ENCODE measurements at places on chromosomes 12 and 14.

GRCh38 chr14:33678005-33678404 lies 272.9 kb downstream of the EGLN3 start:
- DNase-seq, result no peak

GRCh38 chr14:105492031-105492970 lies 1.3 kb downstream of the TEDC1 start:
- peak; percentile 70 for DNase-seq

DNA sequence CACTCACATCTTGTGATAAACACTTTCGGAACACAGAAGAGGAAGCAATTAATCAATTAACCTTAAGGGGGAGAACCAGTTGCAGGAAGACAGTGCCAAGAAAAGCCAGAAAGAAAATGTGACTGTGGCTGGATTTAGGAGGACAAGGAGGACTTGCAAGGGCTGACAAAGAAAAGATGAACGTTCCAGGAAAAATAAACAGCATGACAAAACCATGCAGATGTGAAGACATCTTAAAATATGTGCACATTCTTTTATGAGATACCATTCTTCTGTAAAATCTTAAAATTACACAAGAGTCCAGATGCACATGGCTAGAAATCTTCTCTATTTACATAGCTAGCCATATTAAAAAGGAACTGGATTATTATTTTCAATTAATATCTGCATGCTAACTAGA lies 33.4 kb downstream of the KITLG start:
- DNase-seq, result no peak

DNA sequence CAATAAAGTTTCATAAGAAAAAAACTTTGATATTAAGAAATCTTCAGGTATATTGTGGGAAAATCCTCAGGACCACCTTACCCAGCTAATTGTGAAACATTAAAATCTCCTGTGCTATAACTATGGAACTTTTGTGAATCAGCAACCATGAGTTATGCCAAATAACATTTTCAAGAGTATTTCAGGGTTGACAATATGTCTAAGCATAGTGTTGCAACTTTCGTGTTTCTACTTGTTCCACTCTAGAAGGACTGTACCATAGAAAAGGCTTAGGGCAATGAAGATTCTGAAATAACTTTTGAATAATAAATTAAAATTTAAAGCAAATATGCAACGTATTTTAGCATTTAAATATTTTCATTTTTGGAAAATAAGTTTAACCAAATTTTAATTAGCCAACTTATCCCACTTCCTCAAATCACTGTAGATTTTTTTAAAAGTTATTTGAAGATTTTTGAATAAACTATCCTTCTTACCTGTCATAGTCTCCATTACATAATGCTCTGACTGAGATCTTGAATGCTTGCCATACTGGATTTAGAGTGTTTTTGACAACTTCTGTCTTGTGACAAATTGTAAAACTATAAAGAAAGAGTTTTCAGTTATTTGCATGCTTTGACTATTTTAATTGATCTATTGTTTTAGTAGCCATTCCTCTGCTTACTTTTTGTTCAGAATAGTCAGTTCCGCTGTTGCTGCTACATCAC lies 143.6 kb downstream of the CPNE8 start:
- DNase-seq, result no peak

- no peak for DNase-seq
Observed at GRCh38 chr12:74586251-74586650, 48.6 kb downstream of the ATXN7L3B start.

DNA sequence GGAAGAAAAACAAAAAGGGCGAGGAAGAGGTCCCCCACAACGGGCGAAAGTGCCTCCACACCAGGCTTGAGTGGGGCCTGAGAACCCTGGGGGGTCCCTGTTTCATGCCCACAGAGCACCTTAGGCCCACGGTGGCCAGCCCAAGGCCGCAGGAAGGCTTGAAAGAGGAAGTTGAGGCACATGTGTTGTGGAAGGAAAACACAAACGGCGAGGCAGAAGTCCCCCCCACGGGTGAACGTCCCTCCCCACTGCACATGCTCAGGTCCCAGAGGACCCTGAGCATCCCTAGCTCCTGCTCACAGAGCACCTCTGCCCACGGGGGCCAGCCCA lies 371.5 kb downstream of the ALG10 start:
- peak; percentile 22 for DNase-seq

DNA sequence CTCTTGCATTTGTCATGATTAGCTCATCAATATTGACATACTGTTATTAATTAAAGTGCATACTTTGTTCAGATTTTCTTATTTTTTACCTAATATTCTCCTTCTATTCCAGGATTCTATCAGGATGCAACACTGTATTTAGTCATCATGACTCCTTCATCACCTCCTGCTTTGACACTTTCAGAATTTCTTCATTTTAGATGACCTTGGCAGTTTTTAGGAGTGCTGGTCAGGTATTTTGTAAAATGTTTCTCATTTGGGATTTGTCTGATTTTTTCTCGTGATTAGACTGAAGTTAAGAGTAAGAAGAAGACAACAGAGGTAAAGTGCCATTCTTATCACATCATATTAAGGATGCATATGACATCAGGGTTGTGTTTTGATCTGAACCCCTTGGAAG lies 167.0 kb upstream of the FOXG1 start:
- DNase-seq, result no peak

- no peak for DNase-seq
Observed at GRCh38 chr12:115336506-115336905, 652.5 kb upstream of the TBX3 start.

GRCh38 chr12:39764944-39765560 lies 145.4 kb upstream of the ABCD2 start:
- DNase-seq, result no peak

DNA sequence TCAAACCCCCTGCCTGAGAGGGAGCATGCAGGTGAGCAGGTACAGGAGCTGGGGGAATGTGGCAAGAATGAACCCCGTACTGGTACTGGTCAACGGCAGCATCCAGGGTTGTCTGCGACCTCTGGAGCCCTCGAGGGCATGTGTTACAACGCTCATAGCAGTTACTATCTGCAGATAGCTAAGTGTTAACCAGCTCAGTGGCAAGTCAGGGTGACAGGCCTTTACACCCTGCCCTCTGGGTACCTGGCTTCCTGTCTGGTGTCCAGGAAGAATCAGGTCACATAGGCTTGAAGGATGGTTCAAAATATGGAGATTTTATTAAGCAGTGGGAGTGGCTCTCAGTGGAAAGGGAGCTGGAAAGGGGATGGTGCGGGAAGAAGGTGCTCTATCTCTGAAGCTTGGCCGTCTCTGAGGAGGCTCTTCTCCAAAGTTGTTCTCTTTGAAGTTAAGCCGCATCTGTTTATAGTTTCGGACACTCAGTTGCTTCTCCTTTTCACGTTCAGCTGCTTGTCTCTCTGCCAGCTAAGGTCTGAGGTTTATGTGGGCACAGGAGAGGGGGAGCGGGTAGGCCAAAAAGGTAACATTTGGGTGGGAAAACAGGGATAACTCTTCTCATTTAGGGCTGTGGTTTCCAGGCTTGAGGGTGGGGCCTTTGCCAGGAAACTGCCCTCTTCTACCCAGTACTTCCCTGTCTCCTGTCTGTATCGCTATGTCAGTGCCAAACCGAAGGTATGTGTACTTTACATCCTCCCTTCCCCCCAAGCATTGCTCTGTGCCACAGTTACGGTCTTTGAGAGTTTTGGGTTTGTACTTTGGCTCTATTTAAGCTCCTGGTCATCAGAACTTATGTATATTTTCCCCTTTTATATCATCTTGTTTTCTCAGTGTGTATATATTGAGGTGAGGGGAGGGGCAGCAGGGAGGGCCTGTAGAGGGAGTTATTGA lies 305.8 kb downstream of the RGS6 start:
- no peak for DNase-seq

DNA sequence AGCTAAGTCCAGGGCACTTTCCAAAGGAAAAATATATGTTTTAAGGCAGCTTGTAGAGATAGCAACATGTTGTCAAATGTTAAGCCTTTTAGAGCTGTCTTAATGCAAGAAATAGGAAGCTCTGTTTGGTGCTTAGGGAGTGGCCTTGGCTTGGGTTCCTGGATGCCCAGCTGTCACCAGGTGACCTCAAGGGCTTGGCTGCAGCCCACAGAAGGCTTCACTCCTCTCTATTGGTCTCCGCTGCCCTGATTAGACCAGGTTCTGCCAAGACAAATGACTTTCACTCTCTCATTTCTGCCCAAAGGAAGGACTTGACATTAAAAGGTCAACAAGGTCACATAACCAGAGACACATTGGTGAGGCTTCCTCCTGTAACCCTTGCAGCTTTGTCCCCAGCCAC lies 76.8 kb downstream of the WSCD2 start:
- no peak for DNase-seq

- no peak for DNase-seq
Observed at GRCh38 chr12:108861878-108862587, 4.7 kb upstream of the SSH1 start.

GRCh38 chr12:116233669-116234068 lies 43.8 kb downstream of the MED13L start:
- DNase-seq, result no peak

DNA sequence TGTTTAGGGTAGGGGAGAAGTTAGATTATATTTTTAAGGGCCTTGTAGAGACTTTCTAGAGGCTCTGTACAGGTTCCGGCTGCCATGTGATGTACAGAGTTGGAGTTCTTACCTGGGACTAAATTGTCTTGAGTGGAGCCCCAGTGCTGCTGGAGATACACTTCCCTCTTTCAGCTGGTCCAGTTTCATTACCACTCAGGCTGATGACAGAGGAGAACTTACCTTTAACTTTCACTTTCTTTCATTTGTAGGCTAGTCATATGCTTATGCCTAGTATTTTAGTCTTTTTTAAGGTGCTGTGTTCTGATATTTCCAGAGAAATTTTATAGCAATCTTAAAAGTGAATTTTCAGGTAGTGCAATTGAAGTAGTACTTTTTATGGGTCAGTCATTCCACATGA lies 117.3 kb downstream of the ERC1 start:
- no peak for DNase-seq

DNA sequence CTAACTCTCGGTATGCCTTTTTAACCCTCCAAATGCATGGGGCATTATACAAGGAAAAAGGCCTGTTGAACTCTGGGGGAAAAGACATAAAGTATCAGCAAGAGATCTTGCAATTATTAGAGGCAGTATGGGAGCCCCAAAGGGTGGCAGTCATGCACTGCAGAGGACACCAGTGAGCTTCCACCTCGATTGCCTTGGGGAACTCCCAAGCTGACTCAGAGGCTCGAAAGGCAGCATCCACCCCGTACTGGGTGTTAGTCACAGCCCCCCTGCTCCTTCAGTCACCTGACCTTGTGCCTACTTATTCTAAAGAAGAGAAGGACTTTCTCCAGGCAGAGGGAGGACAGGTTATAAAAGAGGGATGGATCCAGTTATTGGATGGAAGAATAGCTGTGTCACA lies 781.4 kb upstream of the TMEM132C start:
- DNase-seq, result no peak

DNA sequence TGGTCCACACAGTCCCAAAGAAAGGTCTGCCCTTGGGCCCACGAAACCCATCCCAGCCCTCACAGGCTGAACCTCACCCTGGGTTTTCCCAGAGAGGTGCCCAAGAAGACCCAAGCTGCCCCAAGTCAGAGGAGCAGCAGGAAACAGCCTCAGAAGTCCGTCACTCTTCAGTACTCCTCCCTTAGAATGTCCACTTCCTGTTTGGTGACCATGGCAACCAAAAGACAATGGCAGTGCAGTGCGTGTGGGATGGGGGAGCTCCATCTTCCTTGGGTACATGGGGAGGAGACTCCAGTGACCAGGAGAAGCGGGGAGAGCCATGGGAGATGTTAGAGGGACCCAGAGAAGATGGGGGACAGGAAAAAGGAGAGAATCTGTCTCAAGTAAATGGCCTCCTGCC lies 11.3 kb downstream of the SELPLG start:
- DNase-seq, result no peak

GRCh38 chr12:93229494-93230325 lies 148.0 kb upstream of the NUDT4 start:
- no peak for DNase-seq

GRCh38 chr14:99884834-99885648 lies 91.8 kb downstream of the EML1 start:
- no peak for DNase-seq

DNA sequence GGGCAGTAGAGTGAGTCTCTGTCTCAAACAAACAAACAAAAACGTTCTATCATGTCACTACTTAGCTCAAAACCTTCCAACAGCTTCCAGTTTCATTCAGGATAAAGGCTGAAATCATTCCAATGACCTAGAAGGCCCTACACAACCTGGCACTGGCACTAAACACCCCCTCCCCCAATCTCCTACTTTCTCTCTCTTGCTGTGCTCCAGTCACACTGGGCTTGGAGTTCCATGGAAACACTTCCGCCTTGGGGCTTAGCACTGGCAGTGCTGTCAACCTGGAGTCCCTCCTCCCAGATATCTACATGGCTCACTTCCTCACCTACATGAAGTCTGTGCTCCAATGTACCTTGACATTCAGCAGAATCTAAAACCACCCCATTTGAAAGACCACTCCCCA lies 65.0 kb upstream of the SINHCAF start:
- DNase-seq, result no peak

GRCh38 chr12:59698600-59698999 lies 102.8 kb downstream of the SLC16A7 start:
- DNase-seq, result no peak

- DNase-seq, result no peak
Observed at GRCh38 chr12:749751-750270, 2.6 kb upstream of the WNK1 start.

GRCh38 chr12:95380997-95381786 lies 92.8 kb upstream of the METAP2 start:
- DNase-seq, result no peak

DNA sequence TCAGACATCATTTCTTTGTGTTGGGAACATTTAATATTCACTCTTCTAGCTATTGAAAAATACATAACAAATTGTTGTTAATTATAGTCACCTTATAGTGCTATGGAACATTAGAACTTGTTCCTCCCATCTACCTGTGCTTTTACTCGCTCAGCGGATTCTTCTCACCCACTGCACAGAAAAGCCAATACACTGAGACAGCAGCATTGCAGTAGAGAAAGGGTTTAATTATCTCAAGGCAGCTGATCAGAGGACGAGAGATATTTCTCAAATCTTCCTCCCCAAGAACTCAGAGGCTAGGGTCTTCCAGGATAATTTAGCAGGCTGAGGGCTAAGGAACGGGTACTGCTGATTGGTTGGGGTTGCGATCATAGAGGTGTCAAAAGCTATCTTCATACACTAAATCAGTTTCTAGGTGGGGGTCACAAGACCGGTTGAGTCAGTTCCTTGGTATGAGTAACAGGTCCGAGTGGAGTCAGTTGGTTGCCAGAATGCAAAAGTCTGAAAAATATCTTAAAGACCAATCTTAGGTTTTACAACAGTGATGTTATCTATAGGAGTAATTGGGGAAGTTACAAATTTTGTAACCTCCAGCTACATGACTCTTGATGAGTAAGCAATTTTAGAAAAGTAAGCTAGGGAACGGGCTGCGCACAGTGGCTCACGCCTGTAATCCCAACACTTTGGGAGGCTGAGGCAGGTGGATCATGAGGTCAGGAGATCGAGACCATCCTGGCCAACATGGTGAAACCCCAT lies 173.1 kb downstream of the FBXL14 start:
- no peak for DNase-seq
